Neural progenitor cell (in vitro differentiated cells): ENCODE measurements at places on chromosomes 4 and X. TPM values are rescaled to one million over a fixed set of nuclear protein-coding genes. Genes with fewer than 3 reads are reported as not detected.
A peak's percentile ranks its signal among the peaks of the same experiment; 100 is the strongest.

GRCh38 chr4:176779421-176779820 is 13.3 kb downstream of the VEGFC start:
- H3K36me3 ChIP-seq: no peaks in the 10 kb centered on the region
- no peak overlapping the region for H3K4me3 ChIP-seq
- DNase-seq: no peak
- peaks cover 6% of the 10 kb centered on the region for H3K4me1 ChIP-seq

DNA sequence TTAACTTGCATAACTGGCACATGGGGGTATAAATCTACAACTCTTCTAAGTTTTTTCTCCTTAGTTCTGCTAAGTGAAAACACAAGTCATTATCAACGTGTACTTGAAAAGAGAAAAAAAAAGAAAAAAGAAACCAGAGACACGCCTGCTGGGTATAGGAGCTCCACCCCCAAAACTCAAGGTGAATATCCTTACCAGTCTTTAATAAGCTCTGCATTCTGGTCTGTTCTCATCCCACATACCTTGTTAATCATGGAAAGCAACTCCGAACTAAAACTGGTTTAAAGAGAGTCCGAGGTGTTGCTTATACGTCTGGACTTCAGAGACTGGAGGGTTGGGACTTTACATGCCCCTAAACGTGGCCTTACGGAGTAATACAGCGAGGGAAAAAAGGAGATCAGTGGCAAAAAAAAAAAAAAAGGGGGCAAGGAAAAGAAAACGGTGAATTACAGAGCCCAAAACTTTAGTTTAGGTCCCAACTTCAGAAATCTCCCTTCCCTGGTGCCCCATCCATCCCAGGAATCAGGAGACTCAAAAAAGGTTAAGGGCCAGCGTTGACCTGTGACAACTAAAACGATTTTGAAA is 1.0 kb downstream of the PGRMC2 start:
- H3K4me1 ChIP-seq: peaks cover 33% of the 10 kb centered on the region
- H3K27me3 ChIP-seq: no peaks in the 10 kb centered on the region
- H3K36me3 ChIP-seq: no peaks in the 10 kb centered on the region
- H3K4me3 ChIP-seq: peak overlapping the region; percentile 85
- H3K27ac ChIP-seq: peak overlapping the region; percentile 59
- peak; percentile 34 for DNase-seq

HPSE gene
- total RNA-seq: 0.28 and 0.73 TPM in 2 replicates

STOX2 gene
- total RNA-seq: 11.6 and 13.3 TPM in 2 replicates

SPARCL1 gene
- total RNA-seq: 0.43 TPM in 1 of 2 replicates, not detected in the other

GRCh38 chr4:187357821-187358220 is 634.2 kb upstream of the FAT1 start:
- no peaks in the 10 kb centered on the region for H3K36me3 ChIP-seq
- H3K27ac ChIP-seq: no peak overlapping the region
